ENCODE measurements at places on chromosomes 1 and 21.

DNA sequence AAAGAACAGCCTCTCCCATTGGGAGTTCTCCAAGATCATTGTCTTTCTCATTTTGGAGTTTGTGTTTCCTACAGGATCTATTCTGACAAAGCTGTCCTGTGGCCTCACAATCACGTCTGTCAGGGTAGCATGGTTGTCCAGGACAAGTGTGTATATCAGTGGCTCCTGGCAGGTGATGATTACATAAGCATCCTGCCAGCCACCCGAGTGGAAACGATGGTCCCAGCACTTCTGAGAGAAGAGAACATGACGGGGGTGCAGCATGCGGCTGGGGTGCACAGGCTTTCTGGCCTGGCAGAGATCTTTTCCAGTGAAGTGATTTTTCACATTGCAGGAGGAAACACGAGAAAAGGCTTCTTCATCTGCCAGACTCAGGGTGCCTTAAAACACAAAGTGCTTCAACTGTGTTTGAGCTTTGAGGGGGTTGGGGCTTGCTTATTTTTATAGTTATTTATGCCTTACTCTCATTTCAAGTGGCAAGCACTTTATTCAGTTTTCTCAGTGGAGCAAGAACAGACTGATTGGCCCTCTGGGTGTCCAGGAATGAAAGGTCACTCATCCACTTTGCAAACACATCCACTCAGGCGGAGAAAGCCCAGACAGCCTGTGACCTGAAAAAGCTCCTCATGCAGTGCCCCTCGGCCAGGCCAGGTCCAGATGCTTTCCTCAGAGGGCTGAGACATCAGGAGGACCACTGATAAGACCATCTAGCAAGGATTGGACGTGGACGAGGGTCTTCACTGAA is 186.0 kb downstream of the DUSP10 start:
- DNase-seq, result no peak

- DNase-seq, result peak; percentile 34
Observed at GRCh38 chr1:63635681-63636080, 42.5 kb downstream of the PGM1 start.

- DNase-seq, result no peak
Observed at GRCh38 chr1:19400875-19401534, 84.3 kb downstream of the CAPZB start.

DNA sequence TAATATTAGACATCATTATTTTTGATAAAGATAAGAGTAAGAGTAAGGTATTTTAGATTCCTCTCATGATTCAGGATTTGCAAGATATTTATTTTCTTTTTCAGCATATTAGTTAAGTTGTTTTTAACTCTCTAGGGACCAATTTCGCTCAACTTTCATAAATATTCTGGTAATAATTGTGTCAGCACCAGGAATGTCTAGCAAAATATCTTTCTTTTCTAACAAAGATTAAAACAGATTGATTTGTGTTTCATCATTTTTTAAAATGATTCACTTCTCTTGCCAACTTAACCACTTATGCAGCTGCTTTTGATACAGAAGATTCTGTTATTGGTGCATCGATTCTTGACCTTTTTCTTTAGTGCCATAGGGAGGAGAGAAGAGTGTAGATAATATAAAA is 172.8 kb upstream of the PTGFR start:
- DNase-seq, result no peak

DNA sequence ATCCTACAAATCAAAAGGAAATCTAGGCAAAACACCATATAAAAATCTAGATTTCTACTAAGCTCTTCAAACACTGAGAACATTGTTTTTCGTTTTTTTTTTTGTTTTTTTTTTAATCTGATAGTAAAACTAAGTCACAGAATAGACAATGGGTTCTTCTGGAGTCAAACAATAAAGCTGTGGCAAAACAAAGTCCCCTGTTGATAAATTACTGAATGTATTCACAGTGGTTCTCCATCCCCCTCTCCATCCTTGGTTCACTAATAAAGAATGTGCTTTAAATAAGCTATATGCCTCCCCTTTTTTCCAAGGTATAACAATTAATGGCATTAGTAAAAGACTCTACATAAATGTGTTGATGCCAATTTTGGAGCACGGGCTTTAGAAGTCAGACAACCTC is 16.7 kb upstream of the ATP1B1 start:
- no peak for DNase-seq

GRCh38 chr1:223714421-223714724 is 2.0 kb downstream of the CAPN2 start:
- DNase-seq, result no peak

DNA sequence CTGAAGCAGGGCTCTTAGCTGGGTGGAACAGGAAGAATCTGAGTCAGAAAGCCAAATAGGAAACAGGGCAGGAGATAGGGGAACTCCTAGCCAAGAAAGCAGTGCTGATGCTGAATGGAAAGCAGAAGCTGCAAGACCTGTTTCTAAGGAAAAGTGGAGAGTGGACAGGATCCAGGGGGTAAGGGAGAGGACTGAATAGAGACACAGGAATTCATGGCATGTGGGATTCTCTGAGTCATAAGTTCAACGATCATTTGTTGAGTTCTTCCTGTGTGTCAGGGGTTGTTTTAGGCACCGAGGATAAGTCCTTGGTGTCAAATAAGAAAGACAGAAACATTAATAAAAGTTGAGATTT is 153.8 kb upstream of the FGGY start:
- peak; percentile 90 for DNase-seq

DNA sequence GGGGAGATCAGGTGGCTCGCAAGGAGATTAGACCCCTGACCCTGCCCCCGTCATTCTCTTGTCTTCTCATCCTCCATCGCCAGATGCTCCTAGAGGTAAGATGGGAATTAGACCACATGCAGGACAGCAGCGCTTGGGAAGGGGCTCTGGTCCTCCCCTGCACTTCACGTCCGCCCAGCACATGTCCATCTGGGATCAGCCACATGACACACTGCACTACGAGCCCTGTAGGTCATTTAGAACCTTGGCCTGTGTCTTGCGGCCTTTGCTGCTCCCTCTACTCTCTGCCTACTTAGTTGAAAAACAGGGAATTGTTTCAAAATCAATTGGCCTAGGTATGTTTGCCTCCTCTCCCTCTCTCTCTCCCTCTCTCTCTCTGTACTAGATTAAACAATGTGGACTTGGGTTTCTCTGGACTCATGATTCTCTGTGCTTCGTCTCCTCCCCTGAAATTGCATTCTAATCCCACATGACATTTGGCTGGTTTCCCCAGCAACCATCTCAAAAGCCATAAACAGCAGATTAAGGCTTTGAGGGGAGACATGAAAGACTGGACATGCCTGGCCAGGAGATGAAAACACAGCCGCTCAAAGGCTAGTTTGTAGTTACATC is 3.8 kb upstream of the NCMAP start:
- DNase-seq, result no peak

DNA sequence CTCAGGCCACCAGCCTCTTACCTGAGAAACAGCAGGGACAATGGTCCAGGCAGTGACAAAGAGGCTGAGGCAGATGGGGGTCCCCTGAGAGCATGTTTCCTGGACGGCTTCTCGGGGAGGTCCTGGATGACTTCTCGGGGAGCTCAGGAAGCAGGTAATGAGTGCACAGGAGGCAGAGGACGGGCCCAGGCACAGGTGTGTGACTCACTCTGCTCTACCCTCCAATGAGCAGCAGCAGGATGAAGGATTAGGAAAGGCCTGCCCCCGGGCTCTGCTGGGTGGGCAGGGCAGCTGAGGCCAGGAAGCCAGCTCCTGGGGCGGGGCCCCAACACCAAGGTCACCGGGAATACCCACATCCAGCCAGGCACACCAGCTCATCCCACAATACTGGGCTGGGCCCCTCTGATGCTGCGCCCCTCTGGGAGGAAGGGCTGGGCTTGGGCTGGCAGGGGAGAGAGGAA is 17.2 kb upstream of the PTAFR start:
- DNase-seq, result no peak

- DNase-seq, result no peak
Observed at GRCh38 chr1:27525296-27526272, 35.6 kb upstream of the WASF2 start.

GRCh38 chr1:191432817-191433216 is 725.4 kb upstream of the RGS18 start:
- no peak for DNase-seq

- no peak for DNase-seq
Observed at GRCh38 chr1:219492717-219493116, 120.2 kb downstream of the ZC3H11B start.

- DNase-seq, result no peak
Observed at GRCh38 chr1:11061652-11062365, 2.0 kb upstream of the SRM start.

- no peak for DNase-seq
Observed at GRCh38 chr21:41325138-41325912, 8.7 kb downstream of the FAM3B start.

DNA sequence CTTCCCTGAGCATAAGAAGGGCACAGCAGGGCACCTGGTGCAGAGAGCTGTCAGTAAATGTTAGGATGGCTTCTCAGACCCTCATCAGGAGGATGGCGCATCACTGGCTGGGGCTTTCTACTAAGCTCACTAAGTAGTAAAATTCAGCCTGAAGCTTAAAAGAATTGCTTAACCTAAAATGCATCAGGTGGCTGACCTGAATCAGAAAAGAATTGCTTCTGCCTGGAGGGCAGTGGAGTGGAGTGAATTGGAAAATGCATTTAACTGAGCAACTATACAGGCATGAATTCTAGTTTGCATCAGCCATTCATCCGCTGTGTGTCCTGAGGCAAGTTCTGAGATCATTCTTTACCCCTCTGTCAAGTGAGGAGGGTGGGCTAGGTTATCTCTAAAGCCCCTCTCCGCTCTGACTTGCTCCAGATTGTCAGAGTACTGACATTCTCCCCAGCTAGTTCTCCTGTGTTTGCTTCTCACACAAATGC is 142.0 kb upstream of the CD34 start:
- no peak for DNase-seq

DNA sequence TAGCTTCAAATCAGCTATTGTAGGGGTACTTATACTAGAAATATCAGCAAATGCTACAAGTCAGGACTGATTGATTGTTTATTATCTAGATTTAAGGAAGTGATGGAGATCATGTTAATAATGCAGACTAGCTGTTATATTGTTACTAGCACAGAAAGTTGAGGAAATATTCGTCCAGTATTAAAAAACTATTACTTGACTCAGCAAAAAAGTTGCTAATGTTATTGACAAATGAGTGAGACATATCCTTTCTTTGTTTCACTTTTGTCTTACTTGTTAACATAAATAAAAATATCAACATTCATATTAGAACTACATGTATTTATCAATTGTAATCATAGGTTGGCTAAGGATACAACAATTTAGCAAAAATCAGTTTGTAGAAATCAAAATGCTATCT is 114.1 kb downstream of the WDR3 start:
- no peak for DNase-seq

Data from AG20443 (cell line).